ENCODE measurements at places on chromosomes 6 and 20. TPM values are rescaled to one million over a fixed set of nuclear protein-coding genes. Genes with fewer than 3 reads are reported as not detected.

IPCEF1 gene
- 22.3 TPM for total RNA-seq

MAP3K5 gene
- 22.4 TPM for total RNA-seq

BPIFB4 gene
- total RNA-seq = not detected

NTSR1 gene
- 0.10 TPM for total RNA-seq

RSPO4 gene
- not detected for total RNA-seq

TRIM31 gene
- total RNA-seq = not detected

POLR3F gene
- 7.6 TPM for total RNA-seq

TOX2 gene
- total RNA-seq = 0.93 TPM

LINC00237 gene
- total RNA-seq = not detected

C20orf144 gene
- total RNA-seq = 0.22 TPM

PNPLA1 gene
- not detected for total RNA-seq

GSTA3 gene
- total RNA-seq = not detected

ZSWIM1 gene
- total RNA-seq = 9.3 TPM

CD40 gene
- total RNA-seq = 0.82 TPM

EDN1 gene
- not detected for total RNA-seq

TCP11 gene
- total RNA-seq = not detected

MCCD1 gene
- not detected for total RNA-seq

RAB32 gene
- total RNA-seq = not detected

BEND3 gene
- 2.1 TPM for total RNA-seq

SAPCD1 gene
- 11.3 TPM for total RNA-seq

SLC25A27 gene
- not detected for total RNA-seq

ADGRF5 gene
- not detected for total RNA-seq

RPS6KA2 gene
- 4.5 TPM for total RNA-seq

CD93 gene
- 0.30 TPM for total RNA-seq

MMUT gene
- total RNA-seq = 17.3 TPM

MANEA gene
- 15.0 TPM for total RNA-seq

ACAT2 gene
- total RNA-seq = 83.3 TPM

UBE2C gene
- 141 TPM for total RNA-seq

ATP6V1G2 gene
- 4.2 TPM for total RNA-seq

RIN2 gene
- total RNA-seq = not detected

STMND1 gene
- total RNA-seq = not detected

POM121L2 gene
- not detected for total RNA-seq

C6orf163 gene
- total RNA-seq = 1.7 TPM

PKHD1 gene
- total RNA-seq = not detected

IL17F gene
- not detected for total RNA-seq

KIF25 gene
- total RNA-seq = not detected

OVOL2 gene
- total RNA-seq = not detected

RPP21 gene
- total RNA-seq = 35.2 TPM

MUC21 gene
- total RNA-seq = not detected

HDGFL1 gene
- not detected for total RNA-seq

OR2B2 gene
- not detected for total RNA-seq

SMPDL3A gene
- total RNA-seq = not detected

MAFB gene
- total RNA-seq = 0.12 TPM

ATG5 gene
- total RNA-seq = 27.5 TPM

CALHM5 gene
- not detected for total RNA-seq

TCF21 gene
- total RNA-seq = not detected

DEFB124 gene
- not detected for total RNA-seq

KHDC3L gene
- total RNA-seq = not detected

VSTM2L gene
- not detected for total RNA-seq

Data from activated naive CD4-positive, alpha-beta T cell treated with anti-CD3 and anti-CD28 coated beads, Interleukin-2, amount 10 ng/mL, durations not matched to agents 5 hours and 36 hours (primary cell).